Fibroblast of skin of right quadriceps (primary cell): ENCODE measurements at places on chromosomes 2 and 18.

- peak; percentile 42 for DNase-seq
Observed at GRCh38 chr2:25473758-25474340, 132.1 kb upstream of the DNMT3A start.

DNA sequence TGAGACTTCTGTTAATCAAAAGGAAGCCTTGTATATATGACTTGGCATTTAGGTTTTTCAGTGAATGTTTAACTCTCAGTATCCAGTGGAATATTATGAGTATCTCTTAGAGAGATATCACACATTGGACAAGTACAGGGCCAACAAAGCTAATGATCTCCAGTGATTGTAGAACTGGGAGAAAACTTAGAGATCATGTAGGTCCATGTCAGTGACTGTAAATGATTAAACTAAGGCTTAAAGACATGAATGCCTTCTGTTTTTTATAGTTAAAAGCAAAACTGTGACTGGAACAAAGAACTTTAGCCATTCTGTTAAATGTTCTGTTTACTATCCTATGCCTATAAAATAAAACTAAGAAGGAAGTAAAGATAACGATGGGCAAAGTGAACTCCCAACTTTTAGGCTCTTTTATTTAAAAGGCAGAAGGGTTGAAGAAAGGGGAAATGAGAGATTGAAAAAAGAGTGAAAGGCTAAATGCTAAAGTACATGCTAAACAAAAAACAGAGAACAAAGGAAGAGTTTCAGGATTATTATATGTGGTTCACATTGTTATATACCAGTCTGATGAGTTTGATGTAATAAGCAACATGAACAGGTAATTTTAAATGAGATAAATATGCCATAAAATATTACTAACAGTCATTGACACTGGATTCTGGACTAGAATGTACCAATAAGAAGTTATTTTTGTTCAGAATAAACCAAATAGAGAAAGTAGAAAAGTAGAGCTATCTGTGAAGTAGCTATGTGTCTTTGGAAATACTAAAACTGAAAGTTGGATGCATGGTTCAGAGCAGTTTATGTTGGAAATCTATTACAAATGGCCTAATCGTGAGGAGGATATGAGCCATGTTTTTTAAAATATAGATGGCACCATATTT is 37.1 kb upstream of the TNFRSF11A start:
- DNase-seq = no peak

- no peak for DNase-seq
Observed at GRCh38 chr2:223122781-223123180, 70.8 kb downstream of the KCNE4 start.

- peak; percentile 62 for DNase-seq
Observed at GRCh38 chr18:11327391-11328009, 178.1 kb upstream of the PIEZO2 start.

- no peak for DNase-seq
Observed at GRCh38 chr2:240894836-240895558, 959 bp downstream of the MAB21L4 start.

GRCh38 chr2:131031875-131032274 is 61.4 kb downstream of the FAM168B start:
- DNase-seq = no peak

GRCh38 chr2:139122711-139123158 is 342.5 kb upstream of the NXPH2 start:
- DNase-seq = peak; percentile 93

DNA sequence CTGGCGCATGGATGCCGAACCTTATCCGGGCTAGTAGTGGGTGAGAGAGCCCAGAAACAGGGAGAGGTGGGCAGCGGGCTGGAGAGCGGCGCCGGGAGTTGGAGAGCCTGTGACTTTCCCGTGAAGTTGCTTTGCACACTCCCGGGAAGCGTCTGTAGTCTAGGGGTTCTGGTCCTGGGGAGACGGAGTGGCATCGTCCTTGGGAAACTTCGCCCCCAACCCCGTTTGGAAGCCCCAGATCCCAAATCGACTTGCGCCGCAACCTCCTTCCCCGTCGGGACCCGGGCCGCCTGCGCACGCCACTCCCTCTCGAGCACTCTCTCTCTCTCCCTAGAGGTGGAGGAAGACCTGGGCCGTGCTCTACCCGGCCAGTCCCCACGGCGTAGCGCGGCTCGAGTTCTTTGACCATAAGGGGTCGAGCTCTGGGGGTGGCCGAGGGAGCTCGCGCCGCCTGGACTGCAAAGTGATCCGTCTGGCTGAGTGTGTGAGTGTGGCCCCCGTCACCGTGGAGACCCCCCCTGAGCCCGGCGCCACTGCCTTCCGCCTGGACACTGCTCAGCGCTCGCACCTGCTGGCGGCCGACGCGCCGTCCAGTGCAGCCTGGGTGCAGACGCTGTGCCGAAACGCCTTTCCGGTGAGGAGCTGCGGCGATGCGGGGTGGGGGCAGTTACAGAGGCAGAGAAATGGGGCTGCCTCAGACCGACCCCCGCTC is 456 bp downstream of the DOK1 start:
- DNase-seq = peak; percentile 19
